ENCODE measurements at places on chromosomes 2 and 18.

DNA sequence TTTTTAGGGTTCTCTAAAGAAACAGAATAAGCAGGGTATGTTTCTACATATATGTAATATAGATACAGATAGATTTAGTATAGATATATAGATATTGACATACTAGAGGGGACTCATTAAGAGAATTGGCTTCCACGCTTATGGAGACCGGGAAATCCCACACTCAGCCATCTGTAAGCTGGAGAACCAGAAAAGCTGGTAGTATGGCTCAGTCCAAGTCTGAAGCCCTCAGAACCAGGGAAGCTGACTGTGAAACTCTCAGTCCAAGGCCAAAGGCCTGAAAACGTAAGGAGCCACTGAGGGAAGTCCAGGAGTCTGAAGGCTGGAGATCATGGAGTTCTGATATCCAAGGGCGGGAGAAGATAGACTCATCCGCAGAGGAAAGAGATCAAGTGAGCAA lies 441.3 kb upstream of the CDH20 start:
- no peak for DNase-seq

DNA sequence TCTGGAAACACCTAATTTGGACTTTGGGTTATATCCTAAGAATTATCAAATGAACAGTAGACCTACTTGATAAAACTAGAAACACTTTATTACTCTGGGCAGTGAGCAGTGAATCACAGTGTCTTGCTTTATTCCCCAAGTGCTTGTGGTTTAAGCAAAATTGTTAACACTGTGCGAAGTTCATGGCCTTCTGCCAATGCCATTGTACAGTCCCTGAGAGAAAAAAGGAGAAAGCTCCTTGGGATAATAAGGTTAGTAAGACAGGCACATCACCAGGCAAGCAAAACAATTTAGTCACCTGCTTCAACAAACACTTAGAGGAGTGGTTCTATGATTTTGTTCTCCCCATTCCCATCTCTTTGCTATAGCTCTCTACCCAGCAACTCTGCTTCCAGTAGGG lies 39.8 kb downstream of the ADCYAP1 start:
- peak; percentile 95 for DNase-seq

DNA sequence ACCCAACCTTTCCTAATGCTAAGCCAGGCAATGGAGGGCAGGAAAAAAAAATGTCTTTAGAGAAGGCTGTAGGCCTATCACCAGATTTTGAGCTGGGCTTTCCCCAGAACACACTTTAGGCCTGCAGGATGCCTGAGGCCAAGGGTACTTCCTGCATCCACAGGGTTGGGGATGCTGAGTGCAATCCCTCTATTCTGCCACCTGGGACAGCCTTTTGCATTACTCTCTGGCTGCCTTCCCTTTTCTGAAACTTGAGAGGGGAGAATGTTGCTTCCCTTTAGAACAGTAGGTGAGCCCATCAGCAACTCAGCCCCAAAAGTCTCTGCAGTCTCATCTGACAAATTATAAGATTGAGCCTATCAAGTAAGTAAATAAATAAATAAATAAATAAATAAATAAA lies 195.2 kb downstream of the SLC8A1 start:
- DNase-seq, result no peak

DNA sequence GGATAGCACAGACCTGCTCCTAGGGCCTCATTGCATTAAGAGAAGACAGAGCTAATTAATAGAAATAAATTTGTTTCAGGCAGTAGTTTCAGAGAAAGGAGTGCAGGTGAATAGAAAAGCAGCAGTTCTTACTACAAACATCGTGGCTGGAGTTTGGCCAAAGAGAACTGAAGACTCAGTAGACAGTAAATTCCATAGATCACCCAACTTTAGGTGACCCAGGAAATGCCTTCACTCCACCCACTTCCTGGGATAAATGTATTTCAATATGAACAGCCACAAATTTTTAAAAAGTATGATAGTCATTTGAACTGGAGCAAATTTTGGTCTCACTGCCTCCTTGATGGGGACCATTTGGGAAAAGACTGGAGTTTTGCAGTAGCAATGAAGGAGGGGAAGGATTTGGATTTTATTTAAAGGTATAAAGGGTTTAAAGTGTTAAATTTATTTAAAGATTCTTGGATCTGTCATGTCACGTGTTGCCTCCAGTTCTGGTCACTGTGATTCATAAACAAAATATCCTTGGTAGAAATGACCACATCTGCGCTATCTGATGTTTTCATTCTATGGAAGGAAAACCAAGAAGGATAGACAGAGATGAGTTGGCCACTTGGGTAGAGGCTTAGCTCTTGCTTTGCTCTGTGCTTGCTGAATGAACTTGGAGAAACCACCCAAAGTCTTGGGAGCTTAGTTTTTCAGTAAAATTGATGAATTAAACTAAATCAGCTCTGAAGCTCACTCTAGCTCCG lies 390.2 kb downstream of the THSD7B start:
- peak; percentile 25 for DNase-seq

DNA sequence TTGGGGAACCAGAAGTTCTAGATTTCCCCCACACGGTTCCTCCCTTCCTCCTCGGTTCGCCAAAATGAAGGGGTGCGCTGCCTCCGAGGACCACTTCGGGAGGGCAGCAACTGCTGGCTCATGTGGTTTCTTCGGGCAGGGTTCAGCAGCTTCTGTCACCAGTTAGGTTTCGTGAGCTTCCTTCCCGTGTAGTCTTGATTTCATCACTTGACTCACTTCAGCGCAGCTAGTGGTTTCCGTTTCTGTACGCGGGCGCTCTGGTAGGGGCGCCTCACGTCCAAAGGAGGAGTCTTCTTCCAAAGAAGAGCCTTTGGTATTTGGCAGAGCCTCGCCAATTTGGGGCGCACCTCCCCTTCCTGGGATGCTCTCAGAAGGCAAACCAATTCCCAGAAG lies 485 bp upstream of the GALNT3 start:
- peak; percentile 42 for DNase-seq

DNA sequence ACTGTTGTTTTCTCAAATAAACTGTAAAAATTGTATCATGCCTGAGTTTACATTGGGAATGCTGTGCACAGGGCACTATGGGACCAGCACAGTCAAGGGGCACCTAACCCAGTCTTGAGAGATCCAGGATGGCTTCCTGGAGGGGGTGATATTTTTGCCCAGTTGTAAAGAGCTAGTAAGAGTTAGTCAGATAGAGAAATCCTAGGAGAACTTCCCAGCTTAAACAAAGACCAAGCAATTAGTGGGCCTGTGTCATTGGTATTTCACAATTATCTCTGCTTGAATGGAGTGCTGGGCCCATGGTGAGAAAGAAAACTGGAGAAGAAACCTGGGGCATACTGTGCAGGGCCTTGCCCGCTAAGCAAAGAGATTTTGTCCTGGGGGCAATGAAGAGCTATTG lies 12.2 kb downstream of the XDH start:
- DNase-seq, result peak; percentile 18

- DNase-seq, result no peak
These were observed 518.9 kb upstream of the RAB6C start for GRCh38 chr2:129460299-129461198.
